ENCODE measurements at places on chromosomes 6 and 20. TPM values are rescaled to one million over a fixed set of nuclear protein-coding genes. Genes with fewer than 3 reads are reported as not detected.

The FBXL4 gene
- 15.0 TPM for total RNA-seq

The EPPIN gene
- not detected for total RNA-seq

DNA sequence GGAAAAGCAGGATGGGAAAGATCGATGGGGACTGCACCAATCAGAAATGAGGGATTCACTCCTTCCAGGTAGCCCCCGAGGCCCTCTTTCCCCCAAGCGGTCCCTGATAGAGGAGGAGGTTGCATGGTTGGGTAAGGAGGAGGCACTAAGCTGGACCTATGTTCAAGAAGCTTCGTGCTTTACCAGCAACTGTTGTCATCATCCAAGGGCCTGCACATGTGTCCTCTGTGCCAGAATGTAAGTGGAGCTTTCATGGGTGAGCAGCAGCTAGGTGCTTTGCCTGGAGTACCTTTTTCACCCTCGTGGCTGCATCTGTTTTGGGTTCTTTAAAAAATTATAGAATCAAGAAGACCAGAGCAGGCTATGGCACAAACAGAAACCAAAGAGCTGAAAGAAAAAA lies 54.0 kb downstream of the GMPR start:
- DNase-seq: no peak

The BPI gene
- total RNA-seq: not detected

The PRDM1 gene
- total RNA-seq: 7.7 TPM

- DNase-seq: no peak
Measured at GRCh38 chr6:7879579-7879978, 31.0 kb downstream of the TXNDC5 start.

DNA sequence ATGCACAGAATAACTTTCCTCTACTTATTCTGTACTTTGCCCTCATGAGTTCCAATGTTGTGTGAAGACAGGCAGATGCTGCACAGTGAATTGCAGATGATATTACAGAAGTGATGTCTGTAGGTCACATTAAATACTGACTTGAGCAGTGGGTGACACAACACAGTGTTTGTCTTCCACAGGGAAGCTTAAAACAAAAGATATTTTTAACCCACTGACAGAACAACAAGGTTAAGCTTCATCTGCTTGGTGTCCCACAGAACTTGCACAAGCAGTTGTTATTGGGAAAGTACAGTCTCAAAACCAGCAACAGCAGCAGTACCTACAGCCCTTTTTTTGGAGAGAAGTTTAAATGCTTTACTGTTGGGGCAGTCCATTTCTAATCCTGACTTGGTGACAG lies 10.5 kb downstream of the SUMO4 start:
- no peak for DNase-seq

GRCh38 chr6:1917626-1918371 lies 308.1 kb downstream of the FOXC1 start:
- DNase-seq: no peak

DNA sequence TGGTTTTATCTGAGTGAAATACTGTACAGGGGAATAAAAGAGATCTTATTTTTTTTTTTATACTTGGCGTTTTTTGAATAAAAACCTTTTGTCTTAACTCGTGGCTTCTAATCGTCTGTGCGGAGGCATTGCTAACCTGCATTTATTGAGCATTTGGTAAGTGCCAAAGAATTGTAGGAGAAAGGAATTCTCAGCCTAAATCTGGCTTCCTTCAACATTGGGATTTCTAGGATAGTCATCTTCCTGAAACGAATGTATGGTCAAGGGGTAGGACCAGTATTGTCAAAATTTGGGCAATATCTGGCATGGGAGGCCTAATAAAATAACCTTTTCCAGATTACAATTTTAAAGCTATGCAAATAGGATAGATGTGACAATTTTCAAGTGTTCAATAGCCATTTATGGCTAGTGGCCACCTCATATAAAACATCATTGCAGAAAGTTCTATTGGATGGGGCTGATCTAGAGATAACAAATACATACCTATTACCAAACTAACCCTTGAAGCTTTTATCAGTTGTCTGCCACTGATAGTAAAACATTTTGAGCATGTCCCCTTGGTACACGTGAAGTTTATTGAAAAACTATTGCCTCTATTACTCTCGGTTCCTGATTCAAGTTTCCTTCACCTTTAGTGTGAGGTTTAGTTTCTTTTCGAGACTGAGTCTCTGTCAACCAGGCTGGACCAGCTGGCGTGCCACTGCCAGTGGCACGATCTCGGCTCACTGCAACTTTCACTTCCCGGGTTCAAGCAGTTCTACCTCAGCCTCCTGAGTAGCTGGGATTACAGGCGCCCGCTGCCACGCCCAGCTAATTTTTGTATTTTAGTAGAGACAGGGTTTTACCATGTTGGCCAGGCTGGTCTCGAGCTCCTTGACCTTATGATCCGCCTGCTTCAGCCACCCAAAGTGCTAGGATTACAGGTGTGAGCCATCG lies 5.6 kb downstream of the PIM1 start:
- no peak for DNase-seq

- no peak for DNase-seq
Measured at GRCh38 chr6:140051521-140052512, 677.4 kb upstream of the CITED2 start.
